Islet precursor cell (in vitro differentiated cells): ENCODE measurements at places on chromosomes 2 and 18.

DNA sequence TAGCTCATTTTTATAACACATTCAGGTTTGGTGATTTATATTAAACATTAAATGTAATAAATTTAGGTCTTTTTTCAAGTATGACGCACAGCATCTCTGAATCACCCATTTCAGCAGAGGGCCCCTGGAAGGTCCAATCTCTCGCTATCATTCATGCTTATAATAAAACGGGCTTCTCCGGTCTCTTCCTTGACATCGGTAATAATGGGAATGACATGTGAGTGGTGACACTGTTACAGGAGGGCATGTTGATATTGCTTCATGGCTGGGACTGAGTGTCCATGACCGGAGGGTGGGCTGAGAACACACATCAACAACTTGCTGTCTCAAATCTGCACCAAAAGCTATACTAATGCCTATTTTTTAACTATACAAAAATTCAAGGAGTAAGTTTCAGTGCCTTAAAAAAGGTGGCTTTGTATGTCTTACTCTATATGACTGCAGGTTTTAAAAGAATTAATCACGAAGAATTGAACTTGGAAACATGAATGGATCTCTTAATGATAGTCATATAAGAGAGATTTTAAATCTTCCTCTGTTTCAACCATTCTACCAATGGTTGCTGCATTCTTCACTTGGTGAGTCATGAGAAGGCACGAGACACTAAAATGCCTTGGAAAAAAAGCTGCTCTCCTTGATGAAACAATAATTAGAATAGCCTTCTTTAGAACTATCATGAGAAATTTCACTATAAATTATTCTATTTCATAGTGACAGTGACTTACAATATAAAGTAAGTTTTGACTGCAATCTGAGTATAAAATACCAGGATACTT, 101.9 kb upstream of the NRP2 start:
- DNase-seq: no peak

DNA sequence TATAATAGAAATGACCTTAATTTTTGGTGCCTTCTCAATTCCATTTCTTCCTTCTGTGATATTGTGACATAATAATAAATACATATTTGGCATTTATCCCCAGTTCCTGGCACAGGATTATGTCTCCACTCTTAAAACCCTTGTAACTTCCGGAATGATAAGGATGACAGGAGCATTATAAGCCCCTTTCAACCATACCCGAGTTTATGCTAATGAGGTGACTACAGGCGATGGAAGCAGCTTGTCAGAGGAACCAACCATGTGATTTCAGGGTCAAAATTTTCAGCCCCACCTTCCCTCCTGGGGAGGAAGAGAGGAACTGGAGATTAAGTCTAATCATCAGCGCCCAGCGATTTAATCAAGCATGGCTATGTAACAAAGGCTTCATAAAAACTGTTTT, 528.5 kb upstream of the CRIM1 start:
- no peak for DNase-seq

DNA sequence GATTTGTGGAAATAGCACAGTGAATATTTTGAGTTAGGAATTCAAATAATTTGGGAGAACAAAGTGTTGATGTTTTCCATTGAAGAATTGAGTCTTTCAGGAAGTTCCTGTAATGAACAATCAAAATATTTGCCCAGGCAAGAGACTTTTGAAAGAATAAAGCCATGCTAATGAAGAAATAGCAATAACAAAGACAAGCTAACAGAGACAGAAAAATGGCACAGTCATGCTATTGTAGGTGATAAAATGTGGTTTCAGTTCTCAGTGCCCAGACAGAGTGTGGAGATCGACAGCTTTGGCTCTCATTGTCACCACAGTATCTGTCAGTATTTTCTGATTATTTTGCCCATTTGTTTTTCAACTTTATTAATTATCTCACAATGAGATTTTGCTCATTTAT, 490.8 kb upstream of the PIK3C3 start:
- no peak for DNase-seq

- no peak for DNase-seq
Observed at GRCh38 chr2:143296089-143296488, 166.9 kb downstream of the ARHGAP15 start.

- no peak for DNase-seq
Observed at GRCh38 chr18:21703241-21703820, 1.2 kb downstream of the ABHD3 start.

GRCh38 chr2:143935482-143935752, 584.5 kb downstream of the ZEB2 start:
- DNase-seq: no peak

GRCh38 chr2:146784602-146785001, 1060.2 kb upstream of the ACVR2A start:
- no peak for DNase-seq

- no peak for DNase-seq
Observed at GRCh38 chr2:78465707-78466106, 559.8 kb upstream of the REG3G start.

- DNase-seq: no peak
Observed at GRCh38 chr2:74071426-74071825, 76.3 kb downstream of the BOLA3 start.

DNA sequence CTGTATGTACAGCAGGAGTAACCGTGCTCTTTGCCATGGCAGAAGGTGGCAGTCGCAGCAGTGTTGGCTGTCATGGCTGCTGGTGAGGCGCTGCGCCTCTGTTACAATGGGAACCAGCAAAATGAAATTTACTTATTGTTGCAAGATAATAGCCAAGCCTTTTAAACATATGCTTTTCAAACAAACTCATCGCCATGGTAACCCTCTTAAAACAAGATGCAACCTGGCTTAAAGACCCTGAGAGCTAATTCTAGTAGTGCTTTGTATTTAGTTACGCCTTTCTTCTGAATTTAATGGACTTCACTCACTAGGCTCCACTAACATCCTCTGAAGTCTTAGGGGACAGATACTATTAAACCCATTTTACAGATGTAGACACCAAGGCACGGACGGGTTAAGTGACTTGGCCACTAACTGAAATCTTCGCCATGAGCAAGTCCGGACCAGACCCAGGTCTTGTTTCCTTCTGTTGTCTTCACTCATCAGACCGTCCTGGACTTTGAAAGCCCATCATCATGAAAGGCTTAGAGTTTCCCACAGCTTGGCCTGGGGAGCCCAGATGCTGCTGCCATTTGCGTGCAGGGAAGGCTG, 111.6 kb upstream of the ODC1 start:
- DNase-seq: no peak

DNA sequence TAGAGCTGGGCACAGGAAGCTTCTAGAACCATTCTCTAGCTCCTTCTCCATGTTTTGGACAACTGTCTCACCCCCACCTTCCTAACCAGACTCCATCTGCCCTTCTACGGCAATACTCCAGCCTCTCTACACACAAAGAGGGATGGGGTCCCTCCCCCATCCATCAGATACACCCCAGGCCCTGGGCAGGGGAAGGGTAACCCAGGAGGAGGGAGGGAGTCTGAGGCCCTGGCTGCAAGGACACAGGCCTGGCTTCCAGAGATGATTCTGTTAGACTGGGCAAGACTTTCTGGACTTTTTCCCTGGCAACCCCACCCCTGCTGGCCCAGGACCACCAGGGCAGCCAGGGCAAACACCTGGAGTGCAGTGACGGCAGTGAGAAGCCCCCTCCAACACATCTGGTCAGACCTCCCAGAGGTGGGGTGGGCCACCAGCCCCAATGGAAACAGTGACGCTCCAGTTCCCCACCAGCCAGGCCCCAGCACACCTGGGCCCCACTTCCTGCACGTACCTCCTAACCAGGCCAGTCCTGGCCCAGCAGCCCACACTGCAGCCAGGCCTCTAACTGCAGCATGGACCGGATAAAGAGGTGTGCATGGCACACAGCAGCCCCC, 6.5 kb downstream of the CYP26B1 start:
- peak; percentile 38 for DNase-seq

DNA sequence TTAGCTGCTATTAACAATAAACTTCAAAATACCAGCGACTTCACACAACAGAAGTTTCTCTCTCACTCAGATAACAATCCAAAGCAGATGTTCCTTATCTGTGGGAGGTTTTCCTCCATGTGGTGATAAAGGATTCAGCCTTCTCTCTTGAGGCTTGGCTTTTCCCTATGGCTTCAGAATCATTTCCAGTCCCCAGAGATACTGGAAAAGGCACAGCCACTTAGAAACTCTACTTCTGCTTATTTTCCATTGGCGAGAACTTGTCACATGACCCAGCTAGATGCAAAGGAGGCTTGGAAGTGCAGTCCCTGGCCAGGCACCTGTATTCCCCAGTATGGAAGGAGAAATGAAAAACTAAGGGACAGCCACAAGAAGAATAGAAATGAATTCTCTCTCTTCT, 344.8 kb downstream of the MTX2 start:
- no peak for DNase-seq

- no peak for DNase-seq
Observed at GRCh38 chr2:105872142-105872728, 127.5 kb downstream of the NCK2 start.

- DNase-seq: peak; percentile 35
Observed at GRCh38 chr2:232457121-232458011, 1.4 kb downstream of the ALPI start.

- DNase-seq: peak; percentile 91
Observed at GRCh38 chr18:59268721-59269562, 4.3 kb downstream of the RAX start.

DNA sequence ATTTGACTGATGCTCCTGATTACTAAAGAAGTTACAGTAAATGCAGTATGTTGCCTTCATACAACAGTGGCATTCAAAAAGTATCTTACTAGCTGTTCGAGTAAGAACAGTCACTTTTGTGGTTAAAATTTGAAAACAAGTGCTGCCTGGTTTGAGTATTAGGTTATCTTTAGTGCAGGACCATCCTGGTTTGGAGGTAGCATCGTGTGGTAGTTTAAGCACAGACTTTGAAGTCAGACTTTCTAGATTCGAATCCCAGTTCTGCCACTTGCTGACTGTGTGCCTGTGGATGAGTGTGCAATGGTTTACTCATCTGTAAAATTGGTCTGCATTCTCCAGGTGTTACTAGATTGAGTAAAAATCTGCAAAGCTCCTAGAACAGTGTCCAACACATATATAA, 96.8 kb downstream of the SGPP2 start:
- DNase-seq: no peak

- no peak for DNase-seq
Observed at GRCh38 chr2:120617055-120617454, 118.6 kb upstream of the GLI2 start.

DNA sequence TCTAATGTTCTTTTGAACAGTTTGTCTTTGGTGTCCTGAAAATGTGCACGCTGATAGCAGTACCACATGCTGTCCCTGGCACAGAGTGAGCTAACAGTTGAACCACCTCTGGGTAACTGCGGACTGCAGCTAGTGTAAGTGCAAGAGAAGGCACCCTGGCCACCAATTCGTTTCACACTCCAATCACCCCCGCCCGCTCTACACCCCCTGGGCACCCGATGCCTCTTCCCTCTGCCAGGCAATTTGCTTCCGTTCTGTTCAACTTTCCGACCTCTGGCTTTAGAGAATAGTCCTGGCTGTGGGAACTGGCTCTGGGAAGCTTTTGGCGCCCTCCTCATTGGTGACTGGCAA, 1.4 kb downstream of the DOCK10 start:
- no peak for DNase-seq

GRCh38 chr2:50635824-50636223, 396.1 kb downstream of the NRXN1 start:
- DNase-seq: no peak

DNA sequence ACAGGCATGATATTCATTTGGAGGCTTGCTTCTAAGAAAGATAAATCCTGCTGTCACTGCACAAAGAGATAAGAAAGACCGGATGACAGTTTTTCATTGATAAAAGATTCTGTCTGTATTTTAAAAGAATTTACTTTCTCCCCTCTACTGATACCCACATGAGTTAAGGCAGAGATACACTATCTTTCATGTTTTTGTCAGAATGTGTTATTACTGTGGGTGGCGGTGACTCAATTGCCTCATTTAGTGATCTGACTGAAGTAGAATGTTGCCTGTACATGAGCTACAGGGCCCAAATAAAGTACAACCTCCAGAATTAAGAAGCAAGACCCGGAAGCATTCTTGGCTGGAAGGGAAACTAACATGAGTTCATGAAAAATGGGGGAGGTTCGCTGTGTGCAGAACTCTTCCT, 480.0 kb downstream of the SLC4A3 start:
- DNase-seq: no peak

DNA sequence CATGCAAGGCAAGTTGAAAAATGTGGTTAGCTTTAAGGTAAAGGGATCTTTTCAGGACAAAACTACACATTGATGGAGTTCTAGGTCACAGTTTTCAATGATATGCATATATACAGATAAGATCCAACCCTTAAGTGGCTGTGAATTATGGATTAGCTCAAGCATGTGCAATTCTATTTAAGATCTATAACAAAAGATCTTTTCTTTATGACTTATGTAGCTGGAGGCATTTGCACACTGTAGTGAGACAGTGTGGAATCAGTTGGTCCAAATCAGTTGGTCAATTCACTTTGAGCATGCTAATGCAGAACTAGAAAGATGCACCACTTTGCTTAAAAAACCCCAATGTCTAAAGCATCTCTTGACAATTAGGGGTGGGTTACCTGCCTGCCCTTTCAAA, 417.1 kb upstream of the ZEB2 start:
- DNase-seq: no peak

- DNase-seq: no peak
Observed at GRCh38 chr2:10354399-10354798, 51.7 kb downstream of the HPCAL1 start.

GRCh38 chr2:45778720-45779171, 127.3 kb downstream of the PRKCE start:
- DNase-seq: no peak

- DNase-seq: no peak
Observed at GRCh38 chr2:51722311-51722710, 690.4 kb upstream of the NRXN1 start.

DNA sequence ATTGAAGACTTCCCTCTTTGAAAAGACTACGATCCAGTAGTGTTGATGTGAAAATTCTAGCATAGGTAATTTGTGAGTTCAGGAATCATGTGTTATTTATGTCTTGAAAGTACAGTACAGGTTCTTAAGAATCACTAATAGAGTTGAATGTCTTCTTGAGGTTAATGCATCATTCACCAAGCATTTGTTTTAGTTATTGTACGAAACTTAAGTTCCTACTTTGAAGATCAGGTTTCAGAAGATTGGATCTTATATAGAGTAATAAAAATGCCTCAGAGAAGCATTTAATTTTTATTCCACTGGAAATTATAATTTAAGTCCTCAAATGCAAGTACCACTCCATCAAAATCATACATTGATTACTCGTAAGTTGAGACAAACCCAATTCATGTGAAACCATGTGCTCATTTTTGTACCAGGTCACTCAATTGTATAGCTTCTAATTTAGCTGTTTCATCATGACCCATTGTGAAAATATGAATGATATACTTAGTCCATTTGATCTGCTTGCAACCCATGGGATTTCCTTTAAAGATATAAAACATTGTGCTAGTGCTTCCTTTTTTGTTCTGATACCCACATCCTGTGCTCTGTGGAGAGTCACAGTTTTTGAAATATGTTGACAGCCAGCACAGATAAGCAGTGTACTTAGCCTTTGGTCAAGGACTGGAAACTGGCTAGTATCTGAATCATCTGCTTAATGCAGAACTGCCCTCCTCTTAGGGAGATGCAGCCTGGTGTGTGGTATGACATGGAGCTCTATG, 22.5 kb upstream of the RAB27B start:
- DNase-seq: no peak

DNA sequence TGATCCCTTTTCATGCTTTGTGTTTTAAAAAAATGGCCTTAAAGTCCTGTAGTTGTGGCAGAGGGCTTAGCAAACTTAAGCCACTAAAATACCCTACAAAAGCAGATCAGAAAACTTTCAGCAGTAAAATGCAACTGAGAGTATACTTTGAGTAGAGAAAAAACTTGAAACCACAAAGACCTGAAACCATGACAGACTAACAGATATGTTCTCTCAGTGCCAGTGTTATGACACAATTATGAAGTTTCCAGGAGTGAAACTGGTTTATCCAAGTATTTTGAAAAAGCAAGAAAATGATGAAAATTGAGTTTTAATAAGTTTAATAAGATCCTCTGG, 74.5 kb downstream of the SPRED2 start:
- DNase-seq: no peak
